ENCODE measurements at places on chromosomes 11 and 22.

GRCh38 chr11:7692426-7692825, 13.9 kb downstream of the OVCH2 start:
- no peak for DNase-seq

DNA sequence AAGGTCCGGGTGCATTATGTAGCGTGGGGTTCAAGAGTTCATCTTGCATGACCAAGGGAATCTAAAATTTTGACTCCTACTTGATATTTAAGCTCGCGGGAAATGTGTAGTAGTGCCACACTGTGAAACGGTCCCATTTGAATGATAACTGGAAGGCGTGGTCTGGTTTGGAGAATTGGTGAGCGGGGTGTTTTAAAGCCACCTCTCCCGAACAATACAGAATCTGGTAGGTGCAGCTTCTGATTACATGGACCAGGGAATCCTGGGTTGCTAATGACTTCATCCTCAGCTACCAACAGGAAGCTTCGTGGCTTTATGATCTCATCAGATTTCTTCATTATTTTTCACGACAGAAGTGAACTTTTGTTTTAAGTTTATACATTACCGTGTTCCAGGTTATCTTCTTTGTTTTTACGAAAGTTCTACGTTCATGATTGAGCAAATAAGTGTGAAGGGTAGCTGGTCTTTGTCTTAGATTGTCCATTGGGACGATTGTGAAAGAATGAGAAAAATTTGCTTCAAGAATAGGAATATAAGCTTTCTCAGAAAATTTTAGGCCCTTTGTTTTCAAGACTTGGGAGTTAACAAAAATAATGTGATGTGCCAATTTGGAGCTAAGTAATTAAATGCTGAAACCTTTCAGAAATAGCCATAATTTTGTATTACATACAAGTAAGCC, 1.7 kb downstream of the QSER1 start:
- DNase-seq = no peak

GRCh38 chr11:125398475-125398874, 97.6 kb downstream of the FEZ1 start:
- DNase-seq = no peak

DNA sequence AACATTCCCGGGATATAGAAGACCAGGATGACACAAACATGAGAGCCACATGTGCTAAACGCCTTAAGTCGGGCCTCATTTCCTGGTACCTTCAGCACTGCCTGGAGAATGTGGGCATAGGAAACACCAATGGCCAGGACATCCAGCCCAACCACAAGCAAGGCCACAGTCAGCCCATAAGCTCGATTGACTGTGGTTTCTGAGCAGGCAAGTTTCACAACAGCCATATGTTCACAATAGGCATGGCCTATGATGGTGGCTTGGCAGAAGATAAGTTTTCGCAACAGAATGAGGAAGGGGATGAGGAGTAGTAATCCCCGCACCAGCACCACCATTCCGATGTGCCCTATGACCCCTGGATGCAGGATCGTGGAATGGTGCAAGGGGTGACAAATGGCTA, 26.9 kb upstream of the OR56A1 start:
- DNase-seq = no peak

GRCh38 chr22:37701141-37701786, 4.4 kb downstream of the TRIOBP start:
- no peak for DNase-seq

GRCh38 chr22:31081963-31082605, 966 bp downstream of the SMTN start:
- no peak for DNase-seq

DNA sequence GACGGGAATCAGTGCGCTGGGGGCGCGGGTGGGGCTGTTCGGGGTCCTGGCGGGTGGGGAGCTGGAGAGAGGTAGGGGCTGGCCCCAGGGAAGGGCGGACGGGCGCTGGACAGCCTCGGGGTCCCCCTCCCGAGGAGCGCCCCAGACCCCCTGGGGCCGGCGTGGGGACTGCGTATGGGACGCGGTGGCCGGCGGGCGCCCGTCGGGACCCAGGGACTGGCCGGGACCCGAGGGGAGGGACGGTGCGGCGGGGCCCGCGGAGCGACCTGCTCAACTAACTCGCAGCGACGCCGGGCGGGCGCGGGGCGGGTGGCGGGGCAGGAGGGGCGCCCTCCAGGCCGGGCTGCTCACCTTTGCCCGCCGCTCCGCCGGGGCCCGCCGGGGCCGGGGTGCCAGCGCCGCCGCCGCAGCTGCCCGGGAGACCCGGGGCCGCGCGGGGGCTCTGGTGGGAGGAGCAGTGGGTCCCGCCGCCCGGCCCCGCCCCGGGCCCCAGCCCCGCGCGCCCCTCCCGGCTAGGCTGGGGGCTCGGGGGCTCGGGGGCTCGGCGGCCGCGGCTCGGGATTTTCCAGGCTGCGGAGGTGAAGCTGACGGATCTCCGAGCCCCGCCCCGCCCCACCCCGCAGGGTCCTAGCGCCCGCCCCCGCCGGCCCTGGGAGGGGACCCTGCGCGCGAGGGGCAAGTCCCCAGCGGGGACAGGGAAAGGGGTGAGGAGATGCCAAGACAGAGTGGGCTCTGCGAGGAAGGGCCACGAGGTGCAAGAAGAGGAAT, 12.3 kb downstream of the STARD10 start:
- DNase-seq = peak; percentile 54

DNA sequence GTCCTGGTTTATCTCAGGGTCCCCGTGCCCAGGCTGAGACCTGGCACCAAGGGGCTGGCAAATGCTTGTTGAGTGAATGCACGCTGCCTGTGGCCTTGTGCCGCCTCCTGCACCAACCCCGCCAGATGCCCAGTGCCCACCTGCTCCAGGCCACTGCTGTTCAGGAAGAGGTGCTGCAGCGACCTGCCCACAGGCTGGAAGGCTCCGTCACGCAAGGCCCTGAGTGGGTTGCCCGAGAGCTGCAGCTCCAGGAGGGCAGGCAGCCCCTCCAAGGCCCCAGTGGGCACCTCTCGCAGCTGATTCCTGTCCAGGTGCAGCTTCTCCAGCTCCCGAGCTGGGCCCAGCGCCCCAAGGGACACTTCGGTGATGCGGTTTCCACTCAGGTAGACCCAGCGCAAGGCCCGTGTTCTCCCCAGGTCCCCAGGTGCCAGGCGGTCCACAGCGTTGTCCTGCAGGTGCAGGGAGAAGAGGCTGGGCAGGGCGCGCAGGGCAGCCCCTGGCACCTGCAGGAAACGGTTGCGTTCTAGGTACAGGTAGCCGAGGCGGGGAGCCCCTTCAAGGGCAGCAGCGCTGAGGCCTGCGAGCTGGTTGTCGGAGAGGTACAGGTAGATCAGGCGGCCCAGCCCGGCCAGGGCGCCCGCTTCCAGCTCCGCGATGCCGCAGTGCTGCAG, 3.6 kb downstream of the CHADL start:
- no peak for DNase-seq

- no peak for DNase-seq
Measured at GRCh38 chr11:112300094-112300786, 39.6 kb upstream of the PLET1 start.

GRCh38 chr11:88520391-88520790, 182.9 kb upstream of the CTSC start:
- no peak for DNase-seq

- DNase-seq = no peak
Measured at GRCh38 chr22:45528046-45528445, 25.4 kb downstream of the FBLN1 start.

DNA sequence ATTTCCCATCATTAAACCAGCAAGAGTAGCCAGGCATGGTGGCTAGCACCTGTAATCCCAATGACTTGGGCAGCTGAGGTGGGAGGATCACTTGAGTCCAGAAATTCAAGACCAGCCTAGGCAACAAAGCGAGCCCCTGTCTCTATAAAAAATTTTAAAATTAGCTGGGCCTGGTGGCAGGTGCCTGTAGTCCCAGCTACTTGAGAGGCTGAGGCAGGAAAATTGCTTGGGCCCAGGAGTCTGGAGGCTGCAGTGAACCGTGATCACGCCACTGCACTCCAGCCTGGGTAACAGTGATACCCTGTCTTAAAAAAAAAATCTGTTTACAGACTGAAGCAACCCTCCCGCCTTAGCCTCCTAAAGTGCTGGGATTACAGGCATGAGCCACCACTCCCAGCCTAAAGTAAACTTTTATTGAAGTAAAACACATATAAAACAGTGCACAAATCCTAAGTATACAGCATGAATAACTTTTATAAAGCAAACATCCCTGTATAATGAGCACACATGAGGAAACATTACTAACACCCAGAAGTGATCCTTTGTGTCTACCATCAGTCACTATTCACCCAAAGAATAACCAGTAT, 12.6 kb downstream of the UCP3 start:
- no peak for DNase-seq

- no peak for DNase-seq
Measured at GRCh38 chr11:27795955-27796861, 96.0 kb upstream of the BDNF start.

GRCh38 chr11:18608376-18608775, 8.8 kb downstream of the MISFA start:
- no peak for DNase-seq

DNA sequence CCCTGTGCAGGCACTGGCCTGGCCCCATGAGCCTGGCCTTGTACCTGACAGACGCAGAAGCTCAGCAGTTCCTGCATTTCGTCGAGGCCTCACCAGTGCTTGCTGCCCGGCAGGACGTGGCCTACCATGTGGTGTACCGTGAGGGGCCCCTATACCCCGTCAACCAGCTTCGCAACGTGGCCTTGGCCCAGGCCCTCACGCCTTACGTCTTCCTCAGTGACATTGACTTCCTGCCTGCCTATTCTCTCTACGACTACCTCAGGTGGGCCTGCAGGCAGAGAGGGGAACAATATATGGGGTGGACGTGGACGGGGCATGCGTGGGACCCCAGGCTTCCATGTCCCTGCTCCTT, 4.9 kb downstream of the LARGE2 start:
- DNase-seq = no peak

DNA sequence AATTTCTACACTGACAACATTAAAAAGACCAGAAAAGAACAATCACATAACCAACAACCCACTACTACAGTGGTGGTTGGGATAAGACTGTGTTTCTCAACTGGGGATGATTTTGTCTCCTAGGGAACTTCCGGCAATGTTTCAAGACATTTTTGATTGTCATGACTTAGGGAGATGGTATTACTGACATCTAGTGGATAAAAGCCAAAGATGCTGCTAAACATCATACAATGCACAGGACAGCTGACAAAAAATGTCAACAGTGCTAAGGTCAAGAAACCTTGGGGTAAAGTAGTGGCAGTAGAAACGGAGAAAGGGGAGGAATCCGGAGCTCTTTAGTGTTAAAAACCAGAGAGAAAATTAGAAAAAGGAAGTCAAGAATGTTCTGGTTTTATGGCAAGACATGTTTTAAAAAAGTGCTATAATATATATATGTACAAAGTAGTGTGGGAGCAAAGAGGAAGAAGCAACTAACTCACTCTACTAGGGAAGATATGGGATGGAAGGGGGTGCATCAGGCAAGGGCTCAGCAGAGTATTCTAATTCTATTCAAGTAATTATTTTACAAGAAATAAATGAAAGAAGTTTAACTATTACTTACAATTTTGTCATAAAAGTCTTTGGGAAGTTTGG, 37.2 kb downstream of the CKAP5 start:
- DNase-seq = no peak

DNA sequence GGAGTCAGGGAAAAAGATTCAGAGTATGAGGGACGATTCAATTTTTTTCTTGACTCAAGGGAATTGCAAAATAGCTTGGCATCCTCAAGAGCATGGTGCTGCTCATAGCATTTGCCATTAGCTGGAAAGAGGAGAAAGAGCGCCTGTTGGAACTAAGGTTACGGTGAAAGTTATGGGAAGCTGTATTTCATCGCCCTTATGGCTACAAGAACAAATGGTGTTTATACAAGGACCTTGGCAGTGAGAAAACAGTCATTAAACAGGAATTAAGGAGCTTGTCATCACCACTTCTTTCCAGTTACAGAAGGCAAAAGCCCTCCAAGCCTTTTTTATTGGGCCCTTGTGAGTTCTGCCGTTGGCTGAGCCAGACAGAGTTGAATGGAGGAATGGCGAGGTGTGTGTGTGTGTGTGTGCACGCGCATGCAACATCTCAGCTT, 74.2 kb downstream of the ALX4 start:
- DNase-seq = no peak

DNA sequence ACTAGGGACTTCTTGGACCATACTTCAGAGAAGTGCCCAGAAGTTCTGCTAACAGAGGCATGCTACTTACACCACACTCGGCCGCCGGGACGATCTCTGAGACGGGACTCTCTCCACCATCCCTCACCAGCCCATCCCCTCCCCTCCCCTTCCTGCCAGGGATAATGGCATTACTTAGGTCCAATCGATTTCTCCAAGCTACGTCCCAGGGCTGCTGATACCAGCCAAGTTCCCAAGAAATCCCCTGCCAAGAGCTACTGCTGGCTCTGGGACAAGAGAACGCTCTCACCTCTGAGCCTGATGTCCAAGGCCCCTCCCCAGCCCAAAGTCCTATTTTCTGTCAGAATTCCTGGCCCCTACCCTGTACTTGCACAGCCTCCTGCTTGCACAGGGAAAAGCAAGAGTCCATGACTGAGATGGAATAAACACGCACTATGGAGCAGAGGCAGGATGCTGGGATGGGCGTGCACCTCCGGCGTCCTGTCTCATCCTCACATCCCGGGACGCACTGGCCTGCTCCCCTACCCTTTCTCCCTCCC, 42.7 kb downstream of the GDPD5 start:
- no peak for DNase-seq

DNA sequence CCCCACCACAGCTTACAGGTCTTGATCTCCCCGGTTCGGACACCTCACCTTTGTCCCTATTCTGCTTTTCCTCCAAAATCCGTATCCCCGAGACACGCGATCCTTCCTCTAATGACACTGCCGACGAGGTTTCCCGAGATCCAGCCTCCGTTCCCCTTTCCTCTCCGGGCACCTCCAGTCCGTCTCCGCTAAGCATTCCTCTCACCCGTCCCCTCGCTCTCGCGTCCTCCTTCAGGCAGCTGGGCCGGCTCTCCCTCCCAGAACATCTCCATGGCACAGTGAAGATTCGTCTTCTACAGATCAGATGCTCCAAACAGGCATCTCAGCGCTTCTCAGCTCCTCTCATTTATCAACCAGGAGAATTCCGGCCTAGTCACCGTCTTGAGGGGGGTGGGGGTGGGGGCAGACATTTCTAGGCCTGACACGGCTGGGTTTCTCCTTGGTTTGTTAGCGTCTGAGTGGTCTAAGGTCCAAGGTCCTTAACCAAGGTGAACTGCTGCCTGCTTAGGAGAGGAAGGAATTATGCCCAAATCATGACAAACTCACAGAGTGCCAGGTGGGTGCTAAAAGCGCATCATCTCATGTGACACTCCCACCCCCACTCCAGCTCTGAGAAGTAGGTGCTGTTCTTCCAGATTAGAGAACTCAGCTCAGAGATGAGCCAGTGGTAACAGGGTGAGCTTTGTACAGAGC, at the start of gene SPTBN2:
TSS of gene SPTBN2 (minus strand) at position 524 of the 693 bp plus-strand sequence. CDS start 7,976 bp downstream, outside the sequence.
- no peak for DNase-seq

GRCh38 chr11:97363331-97363730, 973.5 kb downstream of the JRKL start:
- no peak for DNase-seq

GRCh38 chr11:79520086-79520485, 79.3 kb upstream of the TENM4 start:
- no peak for DNase-seq

GRCh38 chr11:35247428-35247827, 108.5 kb downstream of the CD44 start:
- DNase-seq = peak; percentile 29

All from T-helper 17 cell (primary cell).